Urinary bladder (tissue), 4 donors: ENCODE measurements at places on chromosomes 16 and 17. TPM values are rescaled to one million over a fixed set of nuclear protein-coding genes. Genes with fewer than 3 reads are reported as not detected.

DNA sequence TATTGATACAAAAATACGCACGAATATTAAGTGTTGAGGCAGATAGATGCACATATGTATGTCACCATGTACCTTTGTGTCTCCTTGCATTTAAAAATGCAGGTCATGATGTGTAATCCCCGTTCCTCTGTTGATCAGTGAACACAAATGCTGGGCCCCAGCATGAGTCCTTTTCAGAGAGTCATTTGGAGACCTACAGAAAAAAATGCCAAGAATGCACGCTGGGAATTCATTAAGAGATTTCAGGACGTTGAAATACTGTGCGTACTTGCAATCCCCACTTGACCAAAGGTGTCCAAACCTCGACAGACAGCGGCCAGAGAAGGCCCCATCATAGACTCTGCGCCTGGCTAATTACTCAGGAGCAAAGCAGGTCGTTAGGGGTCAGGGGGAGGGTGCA lies 496.0 kb downstream of the MAF start:
- DNase-seq, result no peak

- DNase-seq, result no peak
These were observed 27.9 kb upstream of the AXIN2 start for GRCh38 chr17:65589321-65589720.

DNA sequence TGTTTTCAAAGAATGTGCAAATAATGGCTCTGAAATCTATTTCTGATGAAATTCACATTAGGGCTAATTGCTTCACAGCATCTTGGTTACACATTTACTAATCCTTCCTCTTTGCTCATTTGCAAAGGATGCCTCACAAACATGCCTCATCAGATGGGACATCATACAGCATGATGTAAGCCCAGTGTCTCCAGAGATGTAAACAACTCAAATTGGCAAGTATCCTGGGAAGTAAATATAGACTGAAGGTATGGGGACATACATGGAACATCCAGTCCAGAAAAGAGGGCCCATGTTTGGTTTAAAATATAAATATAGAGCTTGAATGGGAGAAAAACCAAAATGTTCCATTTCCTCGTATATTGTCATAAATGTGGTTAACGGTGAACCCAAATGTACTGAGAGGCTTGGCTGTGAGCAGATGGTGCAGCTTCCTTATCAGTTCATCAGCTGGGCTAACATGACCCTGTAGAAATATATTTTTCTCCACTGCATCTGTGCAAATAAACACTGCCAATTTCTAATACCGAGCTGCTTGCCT lies 142.9 kb upstream of the NUDT7 start:
- no peak for DNase-seq

DNA sequence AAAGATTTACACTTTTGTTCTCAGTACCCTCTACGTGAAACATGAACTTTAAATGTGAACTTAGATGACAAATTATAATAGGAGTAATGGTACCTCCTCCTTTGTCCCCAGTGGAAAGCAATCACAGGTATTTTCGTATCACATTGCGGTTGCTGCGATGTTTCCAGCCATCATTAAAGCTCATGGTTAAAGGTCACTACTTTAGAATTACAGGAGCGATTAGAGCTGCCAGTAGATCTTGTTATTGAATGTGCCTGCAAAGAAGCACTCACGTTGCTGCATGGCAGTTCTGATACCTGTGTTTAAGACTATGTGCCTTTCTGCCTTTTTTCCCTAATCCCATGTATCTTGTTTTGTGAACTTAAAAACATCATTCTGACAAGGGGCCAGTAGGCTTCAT lies 301.0 kb downstream of the CPPED1 start:
- DNase-seq, result no peak

GRCh38 chr16:27313422-27314160 lies at the start of gene IL4R:
TSS of gene IL4R (plus strand) at chr16:27313974. CDS start at chr16:27340204, 26,230 bp downstream.
- DNase-seq, result no peak

GRCh38 chr17:81509207-81509971 lies 3.2 kb downstream of the ACTG1 start:
- DNase-seq, result no peak

RAPGEFL1 gene
- total RNA-seq, result 8.0 TPM

DNA sequence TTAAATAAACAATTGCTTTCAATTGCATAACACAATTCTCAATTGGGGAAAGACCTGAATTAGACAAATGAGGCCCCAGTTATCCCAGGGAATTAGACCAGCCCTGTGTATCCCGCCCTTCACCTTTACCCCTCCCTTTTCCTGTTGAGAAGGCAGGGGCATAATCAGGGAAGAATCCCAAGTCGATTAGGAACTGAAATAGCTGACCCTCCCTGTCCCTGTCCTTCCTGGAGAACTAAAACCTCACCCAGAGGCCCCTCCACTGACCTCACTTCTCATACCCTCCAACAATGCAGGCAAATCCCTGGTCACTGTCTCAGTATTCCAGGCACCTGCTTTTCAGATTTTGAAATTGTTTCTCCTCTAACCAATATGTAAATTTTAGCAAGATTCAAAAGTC lies 165.4 kb upstream of the CDH11 start:
- no peak for DNase-seq

DNA sequence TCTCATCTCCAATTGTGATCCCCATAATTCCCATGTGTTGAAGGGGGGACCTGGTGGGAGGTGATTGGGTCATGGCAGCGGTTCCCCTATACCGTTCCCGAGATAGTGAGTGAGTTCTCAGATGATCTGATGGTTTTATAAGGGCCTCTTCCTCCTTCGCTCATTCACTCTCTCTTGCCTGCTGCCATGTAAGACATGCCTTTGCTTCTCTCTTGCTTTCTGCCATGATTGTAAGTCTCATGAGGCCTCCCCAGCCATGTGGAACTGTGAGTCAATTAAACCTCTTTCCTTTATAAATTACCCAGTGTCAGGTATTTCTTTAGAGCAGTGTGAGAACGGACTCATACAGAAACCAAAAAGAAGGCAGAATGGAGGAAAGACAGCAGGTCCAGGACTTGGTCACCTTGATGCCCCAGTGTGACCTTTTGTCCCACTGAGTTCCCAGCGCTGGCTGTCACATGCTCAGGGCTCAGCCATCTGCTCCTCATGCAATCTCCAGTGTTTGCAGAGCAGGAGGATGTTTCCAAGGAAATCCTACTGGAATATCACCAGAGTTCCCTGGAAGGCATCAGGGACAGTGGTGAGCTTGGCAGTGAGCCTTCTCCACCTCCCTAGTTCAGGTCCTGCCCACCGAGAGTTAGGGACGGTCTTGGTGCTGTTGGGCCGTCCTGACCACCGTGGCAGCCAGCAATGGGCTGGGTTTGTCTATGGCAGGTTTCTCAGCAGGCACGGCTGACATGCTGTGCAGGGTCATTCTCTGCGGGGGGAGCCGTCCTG lies 96.7 kb downstream of the SEC14L1 start:
- DNase-seq, result no peak

ACSM2B gene
- 0.37 TPM for total RNA-seq

TEX19 gene
- not detected for total RNA-seq

DNA sequence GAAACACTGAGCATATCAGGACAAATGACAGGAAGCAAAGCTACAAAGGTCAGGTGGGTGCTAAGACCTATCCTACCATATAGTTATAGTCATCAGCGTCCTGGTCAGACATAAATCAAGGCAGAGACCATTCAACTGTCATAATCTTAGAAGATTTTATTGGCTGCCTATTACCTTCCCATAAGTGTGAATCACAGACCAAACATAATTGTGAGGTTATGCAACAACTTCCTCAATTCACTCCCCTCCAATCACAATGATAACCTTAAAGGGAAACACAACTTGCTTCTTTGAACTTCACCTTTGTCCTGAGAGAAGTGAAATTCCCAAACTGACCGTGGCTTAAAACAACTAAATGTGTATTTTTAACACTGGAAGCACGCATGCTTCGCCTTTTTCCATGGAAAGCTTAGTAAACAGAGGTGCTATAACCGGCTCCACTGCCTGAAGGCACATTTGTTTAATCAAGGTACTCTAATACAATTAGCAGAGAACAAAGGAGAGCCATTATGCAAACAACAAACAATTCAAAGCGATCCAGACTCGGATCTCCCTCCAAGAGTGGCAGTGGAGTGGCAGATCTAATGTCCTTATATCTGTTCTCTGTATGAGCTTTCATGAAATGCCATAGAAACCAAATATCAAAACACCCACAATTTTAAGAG lies 84.9 kb downstream of the TMEM114 start:
- DNase-seq, result no peak

GPS1 gene
- 37.3 TPM for total RNA-seq

CNGB1 gene
- 0.16 TPM for total RNA-seq

C1QTNF8 gene
- not detected for total RNA-seq

CLDN6 gene
- not detected for total RNA-seq

DNA sequence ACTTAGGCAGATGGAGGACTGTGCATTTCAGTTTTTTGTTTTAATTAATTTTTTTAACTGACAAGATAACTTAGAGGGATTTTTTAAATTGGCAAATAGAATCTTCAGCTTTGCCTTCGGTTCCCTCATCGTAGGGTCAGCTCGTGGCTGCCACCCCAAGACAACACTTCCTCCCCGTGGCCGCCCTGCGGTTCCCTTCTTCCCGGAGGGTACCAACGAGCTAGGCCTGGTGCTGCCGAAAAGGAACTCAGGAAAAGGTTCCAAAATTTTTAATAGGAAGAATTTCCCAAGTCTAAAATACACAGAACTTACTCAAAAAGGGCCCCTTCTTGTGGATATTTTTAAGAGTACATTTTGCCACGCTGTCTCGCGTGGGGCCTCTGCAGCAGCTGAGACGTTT lies 210.4 kb upstream of the CHMP6 start:
- no peak for DNase-seq

TOX3 gene
- 1.1 TPM for total RNA-seq

DPEP3 gene
- not detected for total RNA-seq

- DNase-seq, result no peak
These were observed 40.1 kb downstream of the IL4R start for GRCh38 chr16:27353853-27354252.

CSNK1D gene
- 41.7 TPM for total RNA-seq

- DNase-seq, result no peak
These were observed 2.1 kb upstream of the MFSD6L start for GRCh38 chr17:8801135-8801840.

DNA sequence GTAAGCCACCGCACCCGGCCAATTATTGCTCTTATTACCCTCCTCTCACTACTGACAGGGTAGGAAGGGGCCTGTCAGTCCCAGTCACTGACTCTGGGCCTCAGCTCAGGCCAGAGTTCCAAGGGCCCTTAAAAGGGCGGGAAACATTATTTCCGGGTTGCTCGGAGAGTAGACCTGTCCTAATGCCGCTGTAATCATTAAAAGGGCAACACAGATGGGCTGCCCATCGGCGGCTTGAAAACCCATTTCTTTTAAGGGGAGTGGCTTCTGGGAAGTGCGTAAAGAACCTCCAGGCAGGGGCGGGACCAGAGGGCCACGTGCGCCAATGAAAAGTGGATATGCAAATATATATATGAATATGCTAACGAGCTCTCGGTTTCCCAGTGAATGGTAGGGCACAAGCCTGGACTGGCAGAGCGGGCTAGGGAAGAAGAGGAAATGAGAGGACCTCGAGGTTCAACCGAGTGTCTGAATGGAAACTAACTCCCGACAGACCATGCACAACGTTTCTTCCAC lies 26.6 kb downstream of the PIPOX start:
- DNase-seq, result no peak

- DNase-seq, result no peak
These were observed 22.9 kb downstream of the RDM1 start for GRCh38 chr17:35907691-35908090.

CD300E gene
- 0.42 TPM for total RNA-seq

- DNase-seq, result no peak
These were observed 45.9 kb downstream of the PITPNM3 start for GRCh38 chr17:6510321-6510977.

NLRC3 gene
- 1.2 TPM for total RNA-seq

- no peak for DNase-seq
These were observed 2.9 kb upstream of the SIRT7 start for GRCh38 chr17:81920612-81921536.

PLA2G10 gene
- 0.32 TPM for total RNA-seq

DNA sequence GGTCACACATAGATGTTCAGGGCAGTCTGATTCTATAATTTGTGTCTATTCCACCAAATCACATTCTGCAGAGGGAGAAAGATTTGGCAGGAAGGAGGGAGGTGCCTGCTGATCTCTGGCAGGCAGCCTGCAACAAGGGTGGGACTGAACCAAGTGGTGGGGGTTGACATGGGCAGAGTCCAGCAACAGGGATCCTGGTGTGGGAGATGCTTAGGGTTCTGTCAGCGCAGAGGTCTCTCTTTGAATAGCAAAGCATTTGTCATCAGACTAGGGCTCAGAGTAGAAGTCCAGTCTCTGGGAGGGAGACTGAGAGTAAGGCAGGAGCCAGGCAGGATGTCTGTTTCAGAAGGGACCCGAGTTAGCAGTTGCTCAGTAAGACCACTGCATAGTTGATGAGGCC lies 94.6 kb downstream of the UTP18 start:
- no peak for DNase-seq

DNA sequence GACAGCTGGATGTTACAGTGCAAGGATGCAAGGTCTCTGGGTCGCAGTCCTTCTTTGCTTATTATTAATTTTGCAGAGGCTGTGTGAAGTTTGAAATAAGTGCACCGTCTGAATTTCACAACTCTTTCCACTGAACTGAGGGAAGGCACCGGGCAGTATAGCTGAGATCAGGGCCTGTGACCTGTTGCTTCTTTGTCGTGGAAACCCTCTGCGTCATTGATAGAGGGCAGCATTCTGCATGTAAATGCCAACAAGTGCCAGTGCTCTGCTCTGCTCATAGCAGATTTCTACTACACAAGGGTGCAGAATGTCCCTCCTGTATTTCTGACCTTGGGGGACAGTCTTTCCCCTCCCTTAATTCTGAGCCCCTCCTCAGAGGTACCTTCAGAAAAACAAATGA lies 26.0 kb downstream of the CD300LF start:
- no peak for DNase-seq

- no peak for DNase-seq
These were observed 13.1 kb downstream of the SOCS7 start for GRCh38 chr17:38364741-38365140.

- no peak for DNase-seq
These were observed 67.2 kb downstream of the CCDC182 start for GRCh38 chr17:57677858-57678257.

DNA sequence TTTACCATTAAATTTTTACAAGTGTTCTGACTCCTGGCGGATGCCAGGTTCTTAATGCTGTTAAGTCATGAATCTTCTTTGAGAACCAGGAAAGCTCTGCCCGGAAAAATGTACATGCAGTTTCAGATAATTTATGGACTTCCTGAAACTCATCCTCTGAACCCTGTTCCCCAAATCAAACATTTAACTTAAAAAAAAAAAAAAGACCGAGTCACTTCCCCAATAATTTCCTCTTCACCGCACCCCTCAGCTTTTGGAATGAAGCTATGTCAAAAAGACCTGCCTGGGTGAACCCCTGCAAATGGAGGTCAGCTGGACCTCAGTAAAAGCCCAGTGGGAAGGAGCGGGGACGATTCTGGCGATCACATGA lies 15.0 kb downstream of the ZNF232 start:
- DNase-seq, result no peak

CCDC154 gene
- 0.37 TPM for total RNA-seq

CA7 gene
- total RNA-seq, result not detected

GRCh38 chr17:61862105-61862574 lies 1.2 kb downstream of the BRIP1 start:
- DNase-seq, result no peak

KCNJ18 gene
- total RNA-seq, result not detected
